A172 (cell line): ENCODE measurements at places on chromosomes 2 and 18. TPM values are rescaled to one million over a fixed set of nuclear protein-coding genes. Genes with fewer than 3 reads are reported as not detected.

The HNMT gene
- total RNA-seq, result 22.6 and 32.8 TPM in 2 replicates

The SERPINB4 gene
- total RNA-seq, result not detected in 2 replicates

GRCh38 chr2:69694894-69695849, 46.8 kb upstream of the ANXA4 start:
- DNase-seq, result peak; percentile 72

DNA sequence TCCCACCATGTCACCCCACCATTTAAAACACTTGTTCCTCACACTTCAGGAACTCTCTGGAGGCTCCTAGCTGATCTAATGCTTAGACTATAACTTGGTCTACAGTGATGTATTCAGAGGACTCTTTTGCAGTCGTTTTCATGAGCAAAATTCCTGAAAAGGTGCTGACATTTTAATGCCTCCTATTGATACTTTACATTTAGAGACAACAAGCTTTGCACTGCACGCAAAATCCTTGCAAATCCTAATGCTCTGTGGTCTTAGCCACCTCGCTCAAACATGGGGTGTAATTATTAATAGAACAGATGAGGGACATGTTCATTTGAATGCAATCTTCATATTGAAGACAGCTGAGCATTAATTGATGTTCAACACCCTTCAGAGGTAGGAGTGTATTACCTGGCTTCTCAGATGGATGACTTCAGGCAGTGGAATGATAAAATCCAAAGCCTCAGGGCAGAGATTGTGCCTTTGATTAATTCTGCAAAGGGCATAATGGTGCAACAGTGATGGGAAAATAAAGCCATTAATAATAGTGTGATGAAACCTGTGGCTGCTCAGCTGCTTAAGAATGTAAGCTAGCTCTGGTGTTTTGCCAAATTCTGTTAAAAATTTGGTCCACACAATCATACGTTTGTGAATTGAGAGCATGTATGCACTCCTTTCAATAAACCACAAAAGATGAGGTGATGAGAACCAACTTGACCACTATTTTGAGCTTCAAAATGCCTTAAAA, 5.4 kb downstream of the CTAGE1 start:
- no peak for DNase-seq

GRCh38 chr2:67479261-67479660, 82.1 kb downstream of the ETAA1 start:
- DNase-seq, result no peak

DNA sequence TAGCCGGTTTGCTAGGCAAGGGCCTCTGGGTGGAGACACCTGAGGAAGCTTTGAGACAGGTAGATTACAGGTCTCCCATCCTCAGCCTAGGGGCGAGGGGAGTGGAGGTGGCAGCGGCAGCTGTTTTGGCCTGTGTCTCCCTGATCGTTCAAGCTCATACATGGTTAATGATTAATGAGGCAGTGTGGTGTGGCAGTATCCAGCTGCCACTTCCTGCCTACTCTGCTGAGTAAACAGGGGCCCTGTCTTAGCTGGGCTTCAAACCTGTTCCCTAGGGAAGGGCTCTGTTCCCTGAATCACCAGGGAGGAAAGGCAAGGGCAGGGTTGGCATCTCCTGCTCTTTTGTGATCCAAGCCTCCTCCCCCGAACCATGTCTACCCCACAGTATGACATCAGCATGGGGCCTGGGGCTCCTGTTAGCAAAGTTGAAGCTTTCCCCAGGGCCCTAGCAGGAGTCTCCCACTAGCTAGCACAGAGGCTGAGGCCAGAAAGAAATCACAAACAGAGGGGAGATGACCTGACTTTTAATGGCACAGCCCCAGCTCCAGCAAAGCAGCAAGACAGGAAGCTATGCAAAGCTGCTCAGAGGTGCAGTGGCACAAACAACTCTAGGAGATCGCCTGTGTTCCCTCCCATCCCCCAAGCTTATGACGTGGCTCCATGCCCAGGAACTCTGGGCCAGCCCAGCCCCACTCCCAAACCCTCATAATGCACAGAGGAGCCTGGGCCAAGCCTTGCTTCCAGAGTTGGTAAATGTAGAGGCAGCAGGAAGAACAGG, 3.7 kb upstream of the TUBA4B start:
- DNase-seq, result peak; percentile 94
